CD8-positive, alpha-beta memory T cell (primary cell): ENCODE measurements at places on chromosomes 11 and 22.
A peak's percentile ranks its signal among the peaks of the same experiment; 100 is the strongest.

DNA sequence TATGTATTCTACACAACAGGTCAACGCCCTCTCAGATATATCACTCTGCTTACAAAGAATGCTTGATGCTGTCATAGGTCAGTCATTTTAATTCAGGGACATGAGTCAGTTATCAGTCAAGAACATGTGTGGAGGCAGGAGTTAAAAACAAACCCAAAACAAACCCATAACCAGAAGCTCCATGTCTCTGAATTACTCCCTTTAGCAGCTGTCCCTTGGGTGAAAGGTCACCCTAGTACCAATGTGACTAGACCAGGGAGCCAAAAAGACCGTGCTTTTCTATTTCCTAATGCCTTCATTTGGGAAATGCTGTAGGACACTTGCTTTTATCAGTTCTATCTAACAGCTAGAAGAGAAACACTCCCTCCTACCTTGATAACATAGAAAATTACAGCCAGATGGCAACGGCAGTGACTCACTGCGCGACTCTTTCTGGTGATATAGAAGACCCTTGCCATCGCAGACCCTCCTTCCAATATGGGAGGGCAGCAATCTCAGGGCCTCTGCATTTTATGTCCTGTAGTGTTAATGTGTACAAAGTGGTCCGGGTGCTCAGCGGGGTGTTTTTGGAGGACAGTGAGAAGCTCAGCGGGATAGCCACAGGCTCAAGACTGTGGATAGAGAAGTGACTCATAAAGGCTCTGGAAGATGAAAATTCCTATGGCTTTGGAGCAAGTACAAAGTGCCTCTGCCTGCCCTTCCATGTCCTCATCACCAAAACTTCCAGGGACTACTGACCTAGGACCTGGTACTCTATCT is 24.8 kb downstream of the APOL5 start:
- DNase-seq: no peak

DNA sequence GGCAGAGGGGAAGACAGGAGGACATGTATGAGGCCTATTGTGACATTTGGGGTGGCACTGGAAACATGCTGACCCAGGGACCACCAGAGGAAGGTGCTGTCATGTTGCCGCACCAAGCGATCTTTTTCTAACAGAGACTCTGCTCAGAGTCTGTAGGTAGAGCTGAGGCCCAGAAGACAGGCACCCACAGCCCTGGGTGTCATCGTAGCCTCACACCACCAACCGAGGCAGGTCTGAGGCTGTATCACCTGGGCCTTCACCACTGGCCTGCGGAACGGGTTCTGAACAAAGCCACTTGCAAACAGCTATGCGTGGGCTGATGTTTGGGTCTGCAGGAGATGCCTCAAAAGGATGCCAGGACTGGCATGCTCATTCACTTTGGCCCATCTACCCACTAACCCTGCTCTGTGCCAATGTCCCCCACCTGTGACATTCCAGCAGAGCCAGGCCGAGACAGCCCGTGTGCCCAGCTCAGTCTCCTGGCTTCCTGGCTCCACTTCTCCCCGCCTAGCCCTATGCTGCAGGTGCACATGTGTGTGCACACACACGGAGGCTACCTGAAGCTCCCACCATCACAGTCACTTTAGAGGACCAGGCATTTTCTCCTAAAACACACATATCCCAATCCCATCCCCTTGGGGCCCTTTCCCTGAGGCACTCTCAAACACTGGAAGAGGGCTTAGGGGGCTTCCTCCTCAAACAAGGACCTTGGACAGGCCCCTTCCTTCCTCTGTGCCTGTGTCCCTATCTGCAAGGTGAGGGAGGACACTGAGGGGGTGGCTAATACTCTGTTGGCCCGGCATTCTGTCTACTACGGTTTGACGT is 3.6 kb downstream of the TRIM29 start:
- DNase-seq: no peak

- no peak for DNase-seq
Measured at GRCh38 chr22:40592352-40593113, 44.0 kb downstream of the MRTFA start.

- no peak for DNase-seq
Measured at GRCh38 chr22:50705219-50705691, 32.6 kb downstream of the SHANK3 start.

DNA sequence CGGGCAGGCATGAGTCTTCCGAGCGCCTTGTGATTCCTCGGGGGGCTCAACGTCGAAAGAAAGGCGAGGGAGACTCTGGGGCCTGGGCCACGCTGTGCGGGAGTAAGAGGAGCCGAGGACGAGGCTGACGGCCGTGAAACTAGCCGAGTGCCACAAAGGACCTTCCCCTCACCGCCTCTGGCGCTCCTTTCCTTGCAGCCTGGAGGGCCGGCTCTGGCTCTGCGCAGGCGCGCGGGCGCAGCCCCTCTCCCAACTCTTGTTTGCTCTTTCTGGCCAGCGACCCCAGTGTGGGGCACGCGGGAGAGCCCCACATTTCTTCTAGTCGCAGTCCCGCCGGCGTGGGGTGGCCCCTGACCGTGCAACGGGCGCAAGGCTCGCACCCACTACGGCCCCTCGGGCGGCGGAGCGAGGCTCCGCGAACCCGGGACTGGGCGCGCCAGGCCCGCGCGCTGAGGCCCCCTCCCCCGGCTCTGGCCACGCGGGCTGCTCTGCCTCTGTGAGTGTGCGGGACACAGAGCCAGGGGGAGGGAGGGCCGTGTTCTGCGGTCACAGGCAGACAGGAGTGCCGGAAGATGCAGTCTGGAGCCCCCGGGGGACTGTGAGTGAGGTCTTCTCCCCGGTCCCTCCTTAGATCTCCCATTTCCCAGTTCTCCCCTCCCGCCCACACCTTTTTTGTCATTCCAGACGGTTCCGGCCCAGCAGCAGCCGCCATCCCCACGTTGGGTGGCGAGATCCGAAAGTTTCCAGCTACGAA is 1.0 kb upstream of the TOB2 start:
- DNase-seq: peak; percentile 69

DNA sequence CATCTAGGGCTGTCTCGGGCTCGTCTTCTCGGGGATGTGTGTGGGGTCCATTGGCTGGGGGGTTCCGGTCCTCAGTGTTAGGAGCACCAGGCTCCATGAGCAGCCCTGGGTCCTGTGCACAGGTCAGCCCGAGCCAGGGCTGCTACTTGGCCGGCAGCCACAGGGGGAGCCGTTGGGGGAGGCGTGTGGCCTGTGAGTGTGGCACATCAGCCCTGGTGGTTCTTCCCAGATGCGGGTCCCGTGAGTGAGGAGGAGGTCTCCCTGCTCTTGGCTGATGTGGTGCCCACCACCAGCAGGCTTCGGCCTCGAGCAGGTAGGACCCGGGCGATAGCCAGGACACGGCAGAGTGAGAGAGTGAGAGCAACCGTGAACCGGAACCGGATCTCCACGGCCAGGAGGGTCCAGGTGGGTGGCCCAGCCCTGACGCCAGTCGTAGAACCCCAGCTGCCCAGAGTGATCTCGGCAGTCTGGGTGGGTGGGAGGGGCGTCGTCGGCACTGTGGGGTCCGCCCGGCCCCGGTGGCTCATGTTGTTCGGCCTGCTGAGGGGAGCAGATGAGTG is 18.5 kb downstream of the IRF7 start:
- DNase-seq: no peak

- peak; percentile 58 for DNase-seq
Measured at GRCh38 chr11:830295-831117, 2.2 kb upstream of the CD151 start.

GRCh38 chr22:48984639-48985038 is 843.0 kb downstream of the BRD1 start:
- no peak for DNase-seq

GRCh38 chr11:17298302-17298701 is 21.8 kb downstream of the NUCB2 start:
- no peak for DNase-seq

DNA sequence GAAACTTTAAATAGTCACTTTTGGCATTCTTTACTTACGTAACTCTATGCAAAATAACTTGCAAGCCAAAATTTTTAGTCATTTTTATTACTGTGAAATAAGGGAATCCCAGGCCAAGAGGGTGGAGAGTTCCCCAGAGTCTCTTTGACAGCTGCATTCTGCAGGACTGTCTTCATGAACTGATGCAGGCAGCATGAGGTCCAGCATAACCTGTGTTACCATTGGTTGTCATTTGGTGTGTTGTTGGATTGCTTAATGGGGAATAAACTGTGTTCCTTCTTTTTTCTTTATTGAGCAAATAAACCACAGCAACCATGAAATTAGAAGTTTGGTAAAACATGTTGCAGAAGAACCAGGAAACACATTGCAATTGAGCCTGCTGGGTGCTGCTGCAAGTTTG is 24.6 kb downstream of the MMP27 start:
- no peak for DNase-seq

- DNase-seq: no peak
Measured at GRCh38 chr22:28903080-28903479, 19.7 kb downstream of the ZNRF3 start.

GRCh38 chr22:28920757-28921584 is 37.6 kb downstream of the ZNRF3 start:
- no peak for DNase-seq

- no peak for DNase-seq
Measured at GRCh38 chr11:119483881-119484371, 61.0 kb upstream of the THY1 start.

DNA sequence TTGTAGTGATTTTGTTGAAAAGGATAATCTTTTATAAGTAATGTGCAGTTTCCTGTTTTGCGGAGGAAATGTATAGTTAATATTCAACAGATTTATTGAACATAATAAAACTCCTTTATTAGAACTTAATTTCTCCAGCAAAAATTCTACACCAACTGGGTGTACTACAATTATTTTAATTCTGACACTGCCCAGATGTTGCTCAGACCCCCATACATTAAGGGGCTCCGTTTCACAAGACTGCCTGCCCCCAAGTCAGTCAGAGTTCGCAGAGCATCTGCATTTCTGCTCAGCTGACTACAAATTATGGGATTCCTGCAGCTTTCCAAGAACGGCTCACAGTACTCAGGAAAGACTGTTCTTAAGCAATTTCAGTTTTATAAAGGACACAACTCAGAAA is 6.2 kb downstream of the CEP57 start:
- DNase-seq: no peak

GRCh38 chr11:36091256-36091811 is 147.5 kb downstream of the LDLRAD3 start:
- no peak for DNase-seq

- DNase-seq: no peak
Measured at GRCh38 chr22:25318081-25318823, 98.8 kb downstream of the CRYBB2 start.

DNA sequence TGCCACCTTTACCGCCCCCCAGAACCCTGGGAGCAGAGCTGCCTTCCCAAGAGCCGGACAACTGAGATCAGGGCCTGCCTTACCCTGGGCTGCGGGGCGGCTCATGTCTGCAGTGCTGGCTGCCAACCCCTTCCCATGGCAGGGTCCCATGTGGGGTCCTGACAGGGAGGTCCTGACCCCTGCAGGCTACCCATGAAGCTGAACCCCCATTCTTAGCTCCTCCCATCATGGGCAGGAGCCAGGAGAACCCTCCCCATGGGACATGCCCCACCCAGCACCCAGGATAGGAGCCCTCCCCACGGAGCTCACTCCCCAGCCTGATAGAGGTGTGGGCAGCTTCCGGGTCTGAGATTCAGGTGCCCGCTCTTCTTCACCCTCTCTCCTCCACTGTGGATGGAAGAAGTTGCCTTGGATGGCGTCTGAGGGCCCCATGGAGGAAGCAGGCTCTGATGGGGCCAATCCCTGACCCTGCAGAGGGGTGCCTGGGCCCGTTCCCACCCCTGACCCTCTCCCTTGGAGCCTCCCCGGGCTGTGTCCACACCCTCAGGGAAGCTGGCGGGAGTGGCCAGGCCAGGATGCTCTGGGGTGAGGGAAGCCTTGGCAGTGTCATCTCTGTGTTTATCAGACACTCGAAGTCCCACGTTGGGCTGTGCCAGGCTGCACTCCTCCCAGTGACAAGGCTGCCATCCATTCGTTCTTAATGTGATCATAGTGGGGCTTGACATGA is 1508.2 kb downstream of the BRD1 start:
- DNase-seq: no peak

- no peak for DNase-seq
Measured at GRCh38 chr11:78196661-78197091, 8.0 kb downstream of the USP35 start.

GRCh38 chr11:82989628-82990404 is 81.9 kb downstream of the RAB30 start:
- peak; percentile 36 for DNase-seq

GRCh38 chr22:41998361-41999261 is at the start of gene WBP2NL:
WBP2NL (plus strand) TSS chr22:41998788; CDS start chr22:41998819, 31 bp downstream.
- peak; percentile 92 for DNase-seq

DNA sequence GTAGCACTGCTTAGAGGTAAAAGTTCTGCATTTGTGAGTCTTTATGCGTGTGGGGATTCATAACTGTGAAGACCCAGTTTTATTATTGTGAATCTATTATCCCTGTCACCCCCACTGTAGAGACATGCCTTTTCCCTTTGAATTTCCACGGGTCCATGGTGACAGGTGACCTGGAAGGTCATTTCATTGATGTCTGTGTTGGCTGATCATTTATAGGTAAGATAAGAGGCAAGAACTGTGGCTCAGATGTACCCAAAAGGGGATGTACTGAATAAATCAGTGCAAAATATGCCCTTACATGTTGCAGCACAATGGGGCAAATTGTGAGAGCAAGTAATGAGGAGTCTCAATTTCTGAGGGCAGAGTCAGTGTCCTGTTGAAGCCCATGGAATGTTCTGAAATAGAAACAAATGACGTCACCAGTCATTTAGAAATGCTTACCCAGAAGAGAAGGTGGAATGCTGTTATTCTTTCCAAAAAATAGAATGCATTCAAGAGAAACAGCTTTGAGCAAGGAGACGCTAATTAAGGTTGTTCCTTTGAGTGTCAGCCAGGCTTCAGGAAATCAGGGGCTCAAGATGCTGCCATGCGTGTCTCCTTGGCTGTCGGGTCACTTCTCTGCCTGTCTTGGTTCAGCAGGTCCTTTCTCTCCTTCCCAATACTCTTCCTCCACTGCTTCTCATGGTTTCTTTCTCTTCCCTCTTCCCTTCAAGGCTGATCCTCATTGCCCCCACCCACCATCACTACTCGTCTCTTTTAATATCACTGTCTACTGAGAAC is 118.7 kb upstream of the E2F8 start:
- DNase-seq: no peak

DNA sequence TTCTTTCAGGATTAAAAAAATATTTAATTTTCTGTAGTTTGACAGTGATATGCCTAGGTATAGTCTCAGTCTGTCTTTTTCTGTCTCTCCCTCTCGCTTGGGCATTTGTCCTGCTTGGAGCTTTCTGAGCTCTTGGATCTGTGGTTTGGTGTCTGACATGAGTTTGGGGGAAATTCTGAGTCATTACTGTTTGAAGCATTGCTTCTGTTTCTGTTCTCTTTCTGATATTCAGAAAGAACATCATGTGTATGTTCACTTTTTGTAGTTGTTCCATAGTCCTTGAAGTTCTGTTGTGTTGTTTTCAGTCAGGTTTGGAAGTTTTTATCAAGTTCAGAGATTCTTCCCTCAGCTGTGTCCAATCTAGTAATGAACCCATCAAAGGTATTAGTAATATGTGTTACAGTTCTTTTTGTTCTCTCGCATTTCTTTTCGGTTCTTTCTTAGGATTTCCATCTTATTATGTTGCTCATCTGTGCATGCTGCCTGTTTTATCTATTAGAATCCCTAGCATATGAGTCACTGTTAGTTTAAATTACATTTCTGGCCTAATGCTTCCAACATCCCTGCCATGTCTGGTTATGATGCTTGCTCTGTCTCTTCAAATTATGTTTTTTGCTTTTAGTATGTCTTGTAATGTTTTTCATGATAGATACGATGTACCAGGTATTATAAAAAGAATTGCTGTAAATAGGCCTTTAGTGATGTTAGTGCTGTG is 48.4 kb downstream of the DDX10 start:
- DNase-seq: no peak
